Umbilical cord (tissue), 2 donors: ENCODE measurements at places on chromosomes 12 and 14.

- no peak for DNase-seq
Measured at GRCh38 chr14:23125933-23126524, 7.0 kb upstream of the CEBPE start.

GRCh38 chr12:39763890-39764169, 144.2 kb upstream of the ABCD2 start:
- no peak for DNase-seq

DNA sequence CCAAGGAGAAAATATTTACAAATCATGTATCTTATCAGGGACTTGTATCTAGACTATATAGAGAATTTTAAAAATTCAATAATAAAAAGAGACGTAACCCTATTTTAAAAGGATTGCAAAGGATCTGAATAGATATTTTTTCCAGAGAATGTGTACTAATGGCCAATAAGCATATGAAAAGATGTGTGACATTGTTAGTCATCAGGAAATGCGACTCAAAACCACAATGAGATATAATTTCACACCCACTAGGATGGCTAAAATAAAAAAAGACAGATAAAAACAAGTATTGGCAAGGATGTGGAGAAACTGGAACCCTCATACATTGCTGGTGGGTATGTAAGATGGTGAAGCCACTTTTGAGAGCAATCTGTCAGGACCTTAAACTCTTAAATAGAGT, 141.9 kb upstream of the BMP4 start:
- DNase-seq: no peak

GRCh38 chr14:101449114-101449513, 112.2 kb upstream of the DIO3 start:
- DNase-seq: no peak

- peak; percentile 37 for DNase-seq
Measured at GRCh38 chr12:94025068-94025467, 123.3 kb upstream of the PLXNC1 start.
